T1000 (cell line): ENCODE measurements at places on chromosomes 2 and 18.

DNA sequence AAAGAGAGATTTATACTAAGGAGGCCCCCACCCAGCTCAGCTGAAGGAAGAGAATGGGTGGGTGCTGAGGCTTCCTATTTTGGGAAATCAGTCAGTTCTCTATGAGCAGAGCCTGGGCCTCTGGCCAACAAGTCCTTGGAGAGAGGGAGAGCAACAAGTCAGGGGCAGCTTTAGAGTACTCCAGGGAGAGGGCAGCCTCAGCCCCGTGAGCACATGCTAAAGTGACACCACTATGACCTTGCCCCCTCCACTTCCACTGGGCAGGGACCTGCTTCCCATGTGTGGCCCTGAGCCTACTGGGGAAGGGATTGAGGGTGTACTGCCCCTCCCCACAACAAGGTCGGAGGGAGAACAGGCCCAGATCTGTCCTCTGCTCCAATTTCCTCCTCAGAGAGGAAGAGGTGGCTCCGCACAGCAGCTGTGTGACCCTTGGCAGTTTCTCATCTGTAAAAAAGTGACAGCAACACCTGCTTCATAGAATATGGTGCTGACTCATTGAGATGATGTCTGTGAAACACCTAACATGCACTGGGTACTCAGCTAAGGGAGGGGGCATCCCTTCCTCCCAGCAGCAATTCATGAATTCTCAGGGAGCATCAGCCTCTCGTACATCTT, 72.9 kb downstream of the CLHC1 start:
- DNase-seq, result no peak

DNA sequence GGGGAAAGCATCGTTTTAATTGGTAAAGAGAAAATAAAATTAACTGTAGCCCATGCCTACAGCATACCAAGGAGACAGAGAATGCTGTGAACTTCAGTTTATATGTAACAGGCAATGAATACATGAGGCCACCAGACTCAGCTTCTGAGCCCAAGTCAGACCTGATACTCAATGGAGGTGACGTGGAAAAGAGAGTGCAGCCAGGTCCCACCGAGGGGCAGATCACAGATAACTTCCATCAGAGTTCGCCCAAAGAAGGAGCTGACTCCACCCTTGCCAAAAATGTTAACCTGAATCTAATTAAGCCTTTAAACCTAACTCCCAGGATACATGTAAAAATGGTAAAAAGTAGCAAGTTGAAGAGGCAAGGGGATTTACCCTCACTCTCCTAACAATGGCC, 52.2 kb upstream of the PROKR1 start:
- no peak for DNase-seq

GRCh38 chr2:16020389-16021008, 80.1 kb downstream of the MYCN start:
- DNase-seq, result no peak

- DNase-seq, result no peak
Measured at GRCh38 chr2:109176928-109177327, 47.9 kb downstream of the SH3RF3 start.

DNA sequence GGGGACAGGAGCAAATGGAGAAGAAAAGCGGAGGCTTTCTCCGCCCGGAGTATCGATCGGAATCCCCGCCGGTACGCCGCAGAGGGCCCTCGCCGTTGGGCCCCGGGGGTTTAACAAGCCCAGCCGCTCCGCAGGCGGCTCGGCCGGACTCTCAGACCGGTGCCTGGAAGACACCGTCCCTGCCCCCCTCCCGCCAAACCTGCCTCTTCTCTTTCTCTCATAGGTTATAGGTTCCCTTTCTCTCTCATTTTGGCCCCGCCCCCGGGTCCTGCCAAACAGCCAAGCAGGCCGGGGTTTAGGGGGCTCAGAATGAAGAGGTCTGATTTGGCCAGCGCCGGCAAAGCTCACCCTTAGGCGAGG, 4.4 kb downstream of the ONECUT2 start:
- DNase-seq, result no peak

GRCh38 chr2:234448506-234449184, 48.2 kb downstream of the ARL4C start:
- no peak for DNase-seq

- DNase-seq, result no peak
Measured at GRCh38 chr2:111669928-111670695, 213.9 kb downstream of the ANAPC1 start.

DNA sequence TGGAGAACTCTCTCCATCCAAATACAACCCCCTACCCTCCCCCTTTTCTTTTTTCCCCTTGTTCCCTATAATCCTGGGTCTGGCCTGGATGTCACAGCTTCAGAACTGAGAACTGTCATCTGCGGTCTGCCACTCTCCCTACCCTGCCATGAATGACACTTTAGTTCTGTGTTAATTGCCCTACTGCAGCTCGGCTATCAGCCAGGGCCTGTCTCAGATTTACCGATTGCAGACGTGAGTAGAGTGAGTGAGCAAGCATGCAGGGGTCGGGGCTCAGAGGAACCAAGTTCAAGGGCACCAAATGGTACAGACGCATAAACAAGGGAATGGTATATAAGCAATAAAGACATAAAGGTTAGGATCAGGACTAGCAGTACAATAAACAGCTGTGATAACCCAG, 967.8 kb downstream of the BCL11A start:
- no peak for DNase-seq

- DNase-seq, result no peak
Measured at GRCh38 chr18:12943215-12943614, 4.6 kb upstream of the SEH1L start.

DNA sequence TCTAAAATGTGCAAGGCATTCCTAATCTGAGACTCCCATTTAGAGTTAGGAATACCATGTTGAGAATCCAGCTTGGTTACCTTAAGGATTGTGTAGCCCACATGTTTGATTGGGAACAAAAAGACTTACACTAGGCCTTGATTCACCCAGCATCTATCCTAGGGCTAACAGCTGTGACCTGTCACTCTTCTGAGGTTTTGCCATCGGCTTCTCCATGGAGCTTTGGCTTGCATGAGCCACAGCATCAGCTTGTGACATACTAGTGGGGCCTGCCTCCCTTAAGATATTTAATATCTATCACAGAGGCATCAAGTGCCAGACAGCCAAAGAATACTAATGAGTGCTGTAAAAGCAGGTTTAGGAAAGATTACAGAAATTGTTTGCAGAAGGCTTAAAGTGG, 241.3 kb upstream of the UBE2E3 start:
- no peak for DNase-seq

GRCh38 chr2:169087757-169088379, 18.5 kb downstream of the DHRS9 start:
- DNase-seq, result no peak

DNA sequence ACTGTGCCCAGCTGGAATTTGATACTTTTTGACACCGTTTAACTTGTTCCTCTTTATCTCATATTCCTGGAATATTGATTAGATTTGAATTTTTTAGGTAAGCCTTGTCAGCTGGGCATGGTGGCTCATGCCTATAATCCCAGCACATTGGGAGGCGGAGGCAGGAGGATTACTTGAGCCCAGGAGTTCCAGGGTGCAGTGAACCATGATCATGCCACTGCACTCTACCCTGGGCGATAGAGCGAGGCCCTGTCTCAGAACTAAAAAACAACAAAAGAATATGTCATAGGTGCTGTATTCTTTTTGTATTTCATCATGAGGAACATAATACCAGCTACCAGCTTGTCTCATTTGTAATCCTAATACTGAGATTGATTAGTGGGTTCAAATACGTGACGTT, 90.3 kb downstream of the ZNF532 start:
- no peak for DNase-seq

- no peak for DNase-seq
Measured at GRCh38 chr2:38129481-38129880, 53.5 kb upstream of the CYP1B1 start.

GRCh38 chr18:3266062-3266608, 4.2 kb downstream of the MYL12B start:
- DNase-seq, result no peak

GRCh38 chr18:48940854-48941611, 9.7 kb downstream of the SMAD7 start:
- DNase-seq, result no peak

DNA sequence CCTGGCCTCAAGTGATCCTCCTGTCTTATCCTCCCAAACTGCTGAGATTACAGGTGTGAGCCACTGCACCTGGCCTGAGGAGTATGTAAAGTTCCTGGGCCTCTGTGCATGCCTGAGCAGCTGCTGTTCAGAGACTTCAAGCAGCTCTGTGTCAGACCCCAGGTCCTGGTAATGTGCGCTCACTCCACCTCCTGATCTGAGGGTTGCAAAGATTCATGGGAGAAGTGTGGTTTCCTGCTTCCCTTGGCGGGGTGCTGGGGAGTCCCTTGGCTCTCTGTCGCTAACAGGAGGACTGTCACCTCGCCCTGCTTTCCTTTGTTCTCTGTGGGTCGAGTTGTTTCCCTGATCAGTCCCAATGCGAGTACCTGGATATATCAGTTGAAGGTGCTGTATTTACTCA, 8.6 kb upstream of the IL36A start:
- DNase-seq, result no peak

DNA sequence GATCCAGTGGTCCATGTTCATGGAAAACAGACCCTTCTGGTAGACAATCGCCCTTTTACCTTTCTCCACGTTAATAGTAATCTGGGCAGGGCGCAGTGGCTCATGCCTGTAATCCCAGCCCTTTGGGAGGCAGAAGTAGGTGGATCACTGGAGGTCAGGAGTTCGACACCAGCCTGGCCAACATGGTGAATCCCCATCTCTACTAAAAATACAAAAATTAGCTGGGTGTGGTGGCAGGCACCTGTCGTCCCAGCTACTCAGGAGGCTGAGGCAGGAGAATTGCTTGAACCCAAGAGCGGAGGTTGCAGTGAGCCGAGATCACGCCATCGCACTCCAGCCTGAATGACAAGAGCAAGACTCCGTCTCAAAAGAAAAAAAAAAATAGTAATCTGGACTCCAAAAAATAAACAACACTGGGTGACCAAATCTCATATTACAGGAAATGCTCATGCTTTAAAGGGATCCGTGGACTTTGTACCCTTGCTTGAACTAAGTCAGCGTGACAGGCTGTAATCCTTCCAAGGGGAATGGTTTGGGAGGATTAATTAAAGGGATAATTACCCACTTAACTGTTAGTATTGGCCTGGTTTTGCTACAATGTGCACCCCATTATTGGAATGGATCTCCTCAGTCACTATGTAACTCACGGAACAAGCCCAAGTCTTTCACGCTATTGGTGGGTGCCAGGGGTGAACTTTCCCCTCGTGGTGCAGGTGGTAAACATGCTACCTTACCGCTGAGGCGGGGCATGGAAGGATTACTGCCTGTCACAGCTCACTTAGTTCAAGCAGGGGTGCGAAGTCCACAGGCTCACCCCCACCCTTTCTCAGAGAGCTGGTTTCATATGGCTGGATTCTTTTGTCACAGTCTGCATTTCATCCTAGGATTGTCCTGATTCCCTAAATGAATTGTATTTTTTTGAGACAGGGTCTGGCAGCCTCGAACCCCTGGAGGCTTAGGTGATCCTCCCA, 36.7 kb downstream of the PROC start:
- DNase-seq, result no peak

DNA sequence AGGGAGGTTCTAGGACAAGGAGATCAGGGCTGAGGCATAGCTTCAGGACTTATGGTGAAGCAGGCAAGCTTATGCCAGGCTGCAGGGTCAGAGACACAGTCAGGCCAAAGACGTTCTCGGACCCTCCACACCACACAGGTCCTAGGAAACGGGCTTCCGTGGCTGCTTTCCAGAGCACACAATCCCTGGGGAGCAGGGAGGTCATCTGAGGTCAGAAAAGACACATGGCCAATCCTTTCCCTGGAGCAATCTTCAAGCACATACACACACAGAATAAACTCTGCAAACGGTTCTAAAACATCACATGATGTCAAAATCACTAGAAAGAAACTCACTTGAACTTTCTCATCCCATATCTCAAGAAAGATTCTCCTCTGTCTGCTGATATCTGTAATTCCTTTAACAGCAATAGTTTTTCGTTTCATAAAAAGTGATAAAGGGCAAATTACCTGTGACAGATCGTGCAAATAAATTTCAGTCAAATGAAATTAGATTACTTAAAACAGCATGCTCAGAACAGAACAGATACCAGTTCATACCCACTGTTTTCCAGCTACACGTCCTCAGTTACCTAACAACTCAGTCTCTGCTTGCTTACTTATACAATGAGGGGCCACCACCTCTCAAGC, 63.9 kb downstream of the MBOAT2 start:
- DNase-seq, result no peak

DNA sequence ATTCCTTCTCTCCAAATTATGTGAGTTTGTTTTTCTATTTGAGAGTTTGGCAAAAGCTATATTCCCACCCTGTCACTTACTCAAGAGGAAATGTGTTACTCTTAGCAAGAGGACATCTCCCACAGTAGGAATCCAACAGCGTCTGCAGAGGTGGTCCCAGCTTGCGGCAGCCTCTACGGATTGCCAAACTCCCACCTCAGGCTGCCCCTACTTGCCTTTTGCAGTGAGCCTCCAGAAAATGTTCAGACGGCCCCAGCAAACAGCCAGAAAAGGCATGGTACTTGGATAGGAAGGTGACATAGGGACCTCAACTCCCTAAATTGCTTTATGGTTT, 158.4 kb downstream of the SUCLG1 start:
- no peak for DNase-seq

DNA sequence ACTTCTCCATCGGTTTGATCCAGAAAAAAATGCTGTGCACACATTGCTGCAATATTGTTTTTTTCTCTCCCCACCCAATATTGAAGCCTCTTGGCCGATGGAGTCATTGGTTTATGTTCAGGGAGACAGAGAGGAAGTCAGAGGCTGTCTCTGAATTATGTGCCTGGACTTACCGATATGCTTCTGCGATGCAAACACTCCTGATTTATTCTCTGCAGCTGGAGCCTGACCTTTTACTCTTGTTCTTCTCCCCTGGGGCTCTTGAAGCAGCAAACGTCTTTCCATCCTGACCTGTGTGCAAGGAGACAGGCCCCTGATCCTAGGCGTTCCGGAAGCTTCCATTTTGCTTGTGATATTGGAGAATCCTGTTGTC, 99.6 kb downstream of the PTGR3 start:
- no peak for DNase-seq

DNA sequence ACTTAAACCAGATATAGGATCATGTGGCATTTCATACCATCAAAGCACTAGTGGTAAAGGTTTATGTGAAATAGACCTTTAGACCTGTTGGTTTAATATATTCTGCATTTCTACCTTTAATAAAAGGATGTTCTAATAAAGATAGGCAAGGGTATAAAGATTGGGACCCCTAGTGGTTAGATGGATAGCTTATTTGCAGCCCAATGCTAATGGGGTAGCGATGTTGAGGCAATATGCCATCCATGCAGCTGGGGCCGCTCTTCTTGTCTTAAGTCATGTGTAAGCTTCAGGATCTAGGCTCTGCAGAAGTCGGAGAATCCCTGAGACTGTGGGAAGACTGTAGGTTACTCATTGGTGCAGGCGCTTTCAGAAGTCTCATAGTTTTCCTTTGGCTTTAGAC, 114.9 kb downstream of the ICOS start:
- no peak for DNase-seq

- DNase-seq, result no peak
Measured at GRCh38 chr18:21522530-21522929, 78.0 kb downstream of the ESCO1 start.

GRCh38 chr2:120077896-120078295, 65.0 kb downstream of the EPB41L5 start:
- no peak for DNase-seq

GRCh38 chr2:219269362-219270054, 9.7 kb upstream of the DNAJB2 start:
- no peak for DNase-seq
